A549 treated with CpdA at 1 μM for 4 hours (cell line): ENCODE measurements at places on chromosomes 5 and 9. TPM values are rescaled to one million over a fixed set of nuclear protein-coding genes. Genes with fewer than 3 reads are reported as not detected.

The PAPPA gene
- 24.3 to 40.7 TPM (median 34.1 TPM) in 5 replicates for total RNA-seq

The LMNB1 gene
- 54.2 to 86.3 TPM (median 62.8 TPM) in 5 replicates for total RNA-seq

The TCF7 gene
- total RNA-seq = 15.5 to 19.9 TPM (median 17.7 TPM) in 5 replicates

The C5orf46 gene
- total RNA-seq = not detected in 5 replicates

The SPEF2 gene
- 1.5 to 2.5 TPM (median 2.0 TPM) in 5 replicates for total RNA-seq

The SMIM23 gene
- total RNA-seq = not detected in 5 replicates

The CAPSL gene
- total RNA-seq = not detected in 5 replicates

The SH3TC2 gene
- 0.23 to 0.87 TPM (median 0.43 TPM) in 5 replicates for total RNA-seq

The FREM1 gene
- total RNA-seq = not detected in 5 replicates

The SPAAR gene
- not detected in 5 replicates for total RNA-seq

The ZNF782 gene
- 1.2 to 2.1 TPM (median 1.5 TPM) in 5 replicates for total RNA-seq
